Liver (tissue), 10 donors: ENCODE measurements at places on chromosomes 6 and 20. TPM values are rescaled to one million over a fixed set of nuclear protein-coding genes. Genes with fewer than 3 reads are reported as not detected.

GRCh38 chr6:14797875-14798593 is 447.8 kb upstream of the JARID2 start:
- no peak for DNase-seq

DNA sequence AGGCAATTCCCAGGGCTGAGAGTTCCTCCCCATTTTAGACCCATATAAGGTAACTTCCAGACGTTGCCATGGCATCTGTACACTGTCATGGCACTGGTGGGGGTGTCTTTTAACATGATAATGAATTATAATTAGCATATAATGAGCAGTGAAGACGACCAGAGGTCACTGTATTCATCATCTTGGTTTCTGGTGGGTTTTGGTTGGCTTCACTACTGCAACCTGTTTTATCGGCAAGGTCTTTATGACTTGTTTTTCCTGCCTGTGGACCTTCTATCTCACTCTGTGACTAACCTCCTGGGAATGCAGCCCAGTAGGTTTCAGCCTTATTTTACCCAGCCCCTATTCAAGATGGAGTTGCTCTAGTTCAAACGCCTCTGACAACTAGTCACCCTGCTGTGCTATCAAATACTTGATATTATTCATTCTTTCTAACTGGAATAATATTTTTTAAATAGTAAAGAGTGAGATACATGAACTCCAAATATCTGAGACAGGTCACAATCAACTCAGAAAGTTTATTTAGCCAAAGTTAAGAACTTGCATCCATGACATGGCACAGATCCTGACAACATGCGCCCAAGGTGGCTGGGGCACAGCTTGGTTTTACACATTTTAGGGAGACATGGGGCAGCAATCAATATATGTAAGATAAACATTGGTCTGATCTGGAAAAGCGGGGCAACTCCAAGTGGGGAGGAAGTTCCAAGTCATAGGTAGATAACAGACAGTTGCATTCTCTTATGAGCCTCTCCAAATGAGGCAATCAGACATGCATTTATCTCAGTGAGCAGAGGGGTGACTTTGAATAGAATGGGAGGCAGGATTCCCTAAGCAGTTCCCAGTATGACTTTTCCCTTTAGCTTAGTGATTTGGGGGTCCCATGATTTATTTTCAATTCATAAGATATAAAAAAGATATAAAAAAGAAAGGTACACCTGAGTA is 1.2 kb upstream of the UFL1 start:
- no peak for DNase-seq

GRCh38 chr6:18148304-18149025 is 6.4 kb downstream of the TPMT start:
- no peak for DNase-seq

DNA sequence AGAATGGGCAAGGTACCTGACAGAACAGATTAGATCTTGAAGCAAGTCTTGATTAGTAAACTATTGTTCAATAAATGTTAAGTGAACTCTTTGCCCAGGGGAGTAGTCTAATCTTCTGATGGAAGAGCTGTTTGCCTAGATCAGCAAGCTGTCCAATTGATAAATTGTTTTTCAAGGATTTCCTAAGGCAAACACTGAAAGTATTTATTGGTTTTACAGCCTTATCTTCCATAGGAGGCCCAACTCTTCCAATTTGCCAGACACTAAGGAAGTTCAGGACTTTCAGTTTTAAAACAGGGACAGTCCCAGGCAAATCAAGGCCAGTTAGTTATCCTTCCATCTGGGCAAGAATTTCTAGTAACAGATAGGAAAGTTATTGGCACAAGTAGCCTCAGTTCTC is 1.8 kb upstream of the C6orf163 start:
- no peak for DNase-seq

- DNase-seq = peak; percentile 28
These were observed at the start of gene STK35 for GRCh38 chr20:2101057-2101864. Gene STK35, plus strand, starts transcription at chr20:2101827. Its CDS starts 55 bp downstream, at chr20:2101882.

GRCh38 chr20:57652606-57653545 is 32.6 kb upstream of the ZBP1 start:
- peak; percentile 27 for DNase-seq

DNA sequence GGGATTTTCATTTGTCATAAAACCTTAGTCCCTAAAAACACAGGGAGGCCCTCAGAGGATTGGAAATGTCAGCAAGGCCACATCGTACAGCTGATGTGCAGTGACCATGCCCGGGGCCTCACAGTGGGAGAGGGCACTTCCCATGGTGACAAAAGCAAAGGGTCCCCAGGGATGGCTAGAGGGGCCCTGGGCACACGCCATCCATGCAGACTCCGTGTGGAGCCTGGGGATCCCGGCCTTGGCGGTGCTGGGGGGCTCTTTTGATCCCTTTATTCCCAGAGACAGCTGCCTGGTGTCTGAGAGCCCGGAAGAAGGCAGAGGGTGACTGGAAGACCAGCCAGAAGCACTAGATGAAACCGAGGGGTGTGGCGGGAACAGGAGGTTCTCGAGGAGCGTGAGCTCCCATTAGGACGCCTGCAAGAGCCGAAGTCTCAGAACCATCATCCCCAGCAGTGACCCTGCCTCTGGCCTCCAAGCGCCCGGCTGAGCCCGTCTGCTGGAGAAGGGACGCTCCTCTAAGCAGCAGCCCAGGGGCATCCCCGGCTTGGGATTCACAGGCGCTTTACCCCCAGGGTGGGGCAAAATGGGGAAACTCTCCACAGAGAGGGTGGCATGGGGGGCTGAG is 49.1 kb upstream of the FRMD1 start:
- DNase-seq = peak; percentile 22

GRCh38 chr6:14467591-14467990 is 350.0 kb downstream of the CD83 start:
- DNase-seq = no peak

DNA sequence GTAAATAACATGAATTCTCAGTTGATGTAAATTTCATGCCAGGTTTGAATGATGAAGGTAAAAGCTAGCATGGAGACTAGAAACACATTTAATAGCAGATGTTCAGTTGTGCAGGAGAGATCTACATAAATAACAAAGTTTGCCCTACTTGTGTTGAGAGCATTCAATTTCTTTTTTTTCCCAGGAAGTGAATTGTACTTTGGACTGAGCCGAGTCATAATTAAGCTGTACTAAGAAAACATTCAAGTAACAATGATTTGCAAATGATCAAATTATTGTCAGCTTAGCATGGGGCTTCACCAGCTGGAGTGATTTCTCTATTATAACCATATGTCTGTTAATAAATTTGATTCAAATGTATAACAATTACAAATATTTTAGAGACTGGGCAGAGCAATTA is 893.5 kb upstream of the MAP3K7 start:
- no peak for DNase-seq

DNA sequence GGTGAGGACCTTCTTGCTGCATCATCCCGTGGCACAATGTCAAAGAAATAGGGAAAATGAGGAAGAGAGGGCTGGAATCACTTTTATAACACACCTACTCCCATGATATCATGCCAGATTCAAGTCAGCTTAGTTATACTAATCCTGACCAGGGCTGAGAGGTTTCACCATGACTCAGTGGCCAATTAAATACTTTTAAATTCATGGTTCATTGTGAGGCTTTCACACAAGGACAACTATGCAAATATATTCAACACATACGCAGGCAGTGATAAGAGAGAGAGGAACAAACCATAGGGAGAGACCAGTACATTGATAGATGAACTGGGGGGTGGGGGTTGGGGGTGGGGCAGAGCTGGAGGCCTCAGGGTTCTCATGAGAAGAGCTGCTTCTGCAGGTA is 313.1 kb downstream of the LRFN2 start:
- no peak for DNase-seq

DNA sequence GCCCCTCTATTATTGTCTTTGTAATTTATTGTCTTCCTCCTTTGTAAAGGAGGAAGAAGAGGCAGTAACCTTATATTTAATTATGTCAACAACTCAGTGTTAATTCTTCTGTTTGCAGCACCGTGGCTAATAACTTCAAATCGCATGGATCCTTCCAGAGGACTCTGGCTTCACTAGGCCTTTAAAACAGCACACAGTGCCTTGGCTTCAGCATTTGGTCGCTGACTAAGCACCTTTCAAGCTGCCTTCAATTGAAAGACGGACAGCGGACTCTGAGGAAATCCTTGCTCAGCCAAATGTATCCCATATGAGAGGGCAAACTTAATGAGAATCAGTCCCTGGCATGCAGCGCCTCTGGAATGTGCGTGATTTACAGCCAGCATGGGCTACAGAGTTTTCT is 64.2 kb downstream of the SGK1 start:
- no peak for DNase-seq

GRCh38 chr6:47083586-47084047 is 41.5 kb upstream of the ADGRF1 start:
- DNase-seq = peak; percentile 66

DNA sequence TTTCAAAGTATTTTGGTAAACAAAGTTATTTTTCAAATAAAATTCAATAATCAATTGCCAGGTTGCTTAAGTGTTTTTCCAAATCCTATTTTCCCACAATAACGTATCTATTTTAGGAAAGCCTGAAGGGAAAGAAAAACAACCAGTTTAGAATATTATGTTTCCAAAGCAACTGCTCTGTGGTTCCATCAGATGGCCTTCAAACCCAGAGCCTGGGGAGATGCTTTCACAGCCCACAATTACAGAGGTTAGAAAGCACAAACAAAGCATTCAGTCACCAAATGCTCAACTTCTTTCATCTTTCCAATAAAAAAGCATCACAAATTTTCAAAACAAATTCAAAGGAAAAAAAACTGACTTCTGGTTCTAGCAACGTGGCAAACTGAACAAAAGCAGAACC is 66.0 kb downstream of the ELOVL5 start:
- DNase-seq = no peak

GRCh38 chr6:101294676-101295075 is 98.8 kb upstream of the GRIK2 start:
- DNase-seq = no peak

DNA sequence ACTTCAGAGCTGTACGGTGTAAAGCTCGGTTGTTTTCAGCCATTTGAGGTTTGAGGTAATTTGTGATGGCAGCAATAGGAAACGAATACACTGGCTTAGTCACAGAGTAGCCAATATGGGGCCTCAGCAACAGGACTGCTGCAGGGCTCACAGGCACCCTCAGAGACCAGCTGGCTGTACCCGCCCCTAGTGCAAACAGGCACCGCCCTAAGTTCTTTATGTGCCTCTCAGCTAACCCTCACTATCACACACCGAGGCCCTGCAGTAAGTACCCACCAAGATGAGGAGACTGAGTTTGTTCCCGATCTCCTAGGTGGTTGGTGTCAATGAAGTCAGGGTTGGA is 11.2 kb upstream of the SERPINB9 start:
- no peak for DNase-seq

GRCh38 chr20:60057866-60058807 is 99.9 kb downstream of the CDH26 start:
- DNase-seq = peak; percentile 31

GRCh38 chr6:120994573-120994967 is 339.7 kb downstream of the TBC1D32 start:
- DNase-seq = no peak

GRCh38 chr6:52612336-52613054 is 35.6 kb upstream of the TRAM2 start:
- no peak for DNase-seq

DNA sequence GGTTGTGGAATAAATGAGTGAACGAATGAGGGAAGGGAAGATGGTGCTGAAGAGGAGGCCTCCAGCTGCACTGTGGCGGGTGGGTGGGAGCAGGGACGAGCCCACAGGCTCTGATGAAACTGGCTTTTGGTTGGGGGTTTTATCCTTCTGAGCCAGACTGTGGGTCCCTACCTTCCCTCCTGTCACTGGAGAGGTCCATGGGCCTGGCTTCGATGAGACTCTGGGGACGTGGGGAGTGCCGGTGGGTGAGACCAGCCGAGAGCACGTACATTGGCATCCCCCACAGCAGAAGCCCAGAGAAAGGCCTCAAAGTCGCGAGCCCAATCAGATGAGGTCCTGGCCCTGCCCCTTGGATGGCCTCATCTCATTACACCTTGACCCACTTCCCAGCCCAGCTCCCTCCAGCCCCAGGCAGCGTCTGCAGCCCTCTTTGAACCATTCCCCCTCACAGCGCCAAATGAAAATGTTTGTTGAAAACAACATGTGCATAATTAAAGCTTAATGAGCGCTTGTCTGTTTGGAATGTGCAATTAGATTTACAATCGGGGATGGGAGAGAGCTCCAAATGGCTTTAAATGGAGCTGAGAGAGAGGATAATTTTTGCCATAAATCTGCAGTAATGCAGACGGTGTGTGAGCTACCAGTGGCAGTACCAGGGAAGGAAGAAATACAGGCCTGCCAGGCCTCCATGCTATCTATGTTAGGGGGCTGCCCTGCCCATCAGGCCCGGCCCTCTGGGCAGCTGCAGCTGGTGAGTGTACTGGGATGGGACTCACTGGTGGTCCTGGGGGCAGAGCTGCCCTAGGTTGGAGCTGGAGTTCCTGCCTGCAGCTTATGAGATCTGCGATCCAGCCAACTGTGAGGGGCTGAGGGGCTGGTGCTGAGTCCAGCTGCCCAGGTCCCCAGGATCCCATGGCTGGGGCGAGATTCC is 47.2 kb downstream of the TOX2 start:
- no peak for DNase-seq

DNA sequence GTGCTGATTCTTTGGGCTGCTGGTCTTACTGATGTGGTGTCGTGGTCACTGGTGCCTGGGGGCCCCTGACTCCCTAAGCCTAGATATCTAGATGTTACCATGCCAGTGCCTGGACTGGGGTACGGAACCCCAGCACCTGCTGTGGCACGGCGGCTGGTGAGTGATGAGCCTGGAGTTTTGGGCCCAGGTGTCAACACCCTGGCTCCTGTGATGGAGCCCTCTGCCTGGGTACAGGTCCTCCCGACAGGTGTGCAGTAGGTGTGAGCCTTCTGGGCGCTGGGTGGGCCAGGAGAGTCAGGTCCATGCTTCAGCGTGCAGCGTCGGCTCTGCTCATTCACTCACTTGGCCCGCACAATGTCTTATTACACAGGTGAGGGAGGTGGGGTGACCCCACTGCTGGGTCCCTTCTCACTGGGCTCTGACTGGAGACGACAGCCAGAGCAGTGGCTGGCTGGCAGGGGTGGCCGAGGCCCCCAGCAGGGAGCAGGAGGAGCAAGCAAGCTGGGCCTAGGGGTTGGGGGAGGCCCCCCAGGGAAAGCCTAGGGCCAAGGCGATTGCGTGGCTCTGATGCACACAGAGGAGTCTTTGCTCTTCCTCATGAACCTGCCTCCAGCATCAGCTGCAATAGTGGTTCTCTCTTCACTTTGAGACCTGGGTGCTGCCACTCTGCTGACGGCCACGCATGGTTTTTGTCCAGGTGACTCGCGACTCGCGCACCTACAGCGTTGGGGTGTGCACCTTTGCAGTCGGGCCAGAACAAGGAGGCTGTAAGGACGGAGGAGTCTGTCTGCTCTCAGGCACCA is 42.5 kb upstream of the SLC22A1 start:
- DNase-seq = no peak

- DNase-seq = no peak
These were observed 1.1 kb upstream of the MYLK4 start for GRCh38 chr6:2751871-2752270.

Gene SOBP
- polyA plus RNA-seq = 0.99 TPM

Gene RIMS1
- polyA plus RNA-seq = not detected

Gene RPS6KA2
- 5.5 TPM for polyA plus RNA-seq

Gene BNIP5
- polyA plus RNA-seq = not detected

Gene RAB22A
- 4.2 TPM for polyA plus RNA-seq

Gene FAM83C
- polyA plus RNA-seq = not detected

Gene EDN1
- 1.2 TPM for polyA plus RNA-seq

Gene GJA10
- polyA plus RNA-seq = not detected

Gene MLN
- not detected for polyA plus RNA-seq
